ENCODE measurements at places on chromosomes 4 and X.

DNA sequence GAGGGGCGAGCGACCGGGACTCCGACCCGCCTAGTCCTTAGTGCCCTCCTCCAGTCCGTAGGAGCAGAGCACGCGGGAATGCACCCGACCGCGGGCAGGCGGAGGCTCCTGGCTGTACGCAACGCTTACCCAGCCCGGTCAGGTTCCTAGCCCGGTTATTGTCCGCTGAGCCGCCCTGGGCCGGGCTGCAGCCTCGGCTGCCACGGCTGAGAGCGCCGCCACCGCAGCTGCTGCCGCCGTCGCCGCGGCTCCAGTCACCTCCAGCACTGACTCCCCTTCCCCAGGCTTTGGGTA, at the start of gene AMER1:
Gene AMER1, minus strand, starts transcription at position 268 of the 294 bp plus-strand sequence. CDS start 12,422 bp downstream, outside the sequence.
- no peak for DNase-seq

DNA sequence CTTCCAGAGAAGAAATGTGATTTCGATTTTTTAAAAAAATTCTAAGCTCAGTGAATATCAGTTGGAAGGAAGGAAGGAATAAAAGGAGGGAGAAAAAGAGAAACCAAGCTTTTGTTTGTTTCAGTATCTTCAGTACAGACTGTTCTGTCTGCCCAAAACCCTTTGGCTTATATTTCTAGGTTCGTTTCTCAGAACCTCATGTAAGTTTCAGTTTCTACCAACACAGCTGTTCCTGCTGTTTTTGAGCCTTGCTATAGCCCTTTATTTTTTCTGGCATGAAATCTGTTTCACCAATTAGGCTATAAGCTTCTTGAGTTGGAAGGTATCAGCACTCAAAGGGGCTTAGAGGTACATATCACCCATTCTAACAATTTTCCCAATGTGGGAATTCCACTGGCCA, 157.9 kb downstream of the GBA3 start:
- DNase-seq: no peak

DNA sequence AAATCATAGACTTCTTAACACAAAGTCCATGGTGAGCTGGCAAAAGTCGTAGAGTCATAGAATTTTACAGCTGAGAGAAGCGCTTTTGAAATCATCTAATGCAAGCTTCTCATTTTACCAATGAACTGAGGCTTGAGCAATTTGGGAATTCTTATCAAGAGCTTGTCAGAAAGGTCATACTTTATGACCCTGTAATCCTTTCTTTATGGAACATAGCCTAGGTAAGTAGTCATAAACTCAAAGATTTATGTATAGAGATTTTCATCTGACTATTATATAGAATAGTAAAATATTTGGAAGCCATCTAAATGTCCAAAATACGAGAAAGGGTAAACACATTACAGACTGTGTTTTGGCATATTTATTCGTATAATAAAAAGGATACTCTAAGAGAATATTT, 563.5 kb downstream of the PCDH7 start:
- no peak for DNase-seq

DNA sequence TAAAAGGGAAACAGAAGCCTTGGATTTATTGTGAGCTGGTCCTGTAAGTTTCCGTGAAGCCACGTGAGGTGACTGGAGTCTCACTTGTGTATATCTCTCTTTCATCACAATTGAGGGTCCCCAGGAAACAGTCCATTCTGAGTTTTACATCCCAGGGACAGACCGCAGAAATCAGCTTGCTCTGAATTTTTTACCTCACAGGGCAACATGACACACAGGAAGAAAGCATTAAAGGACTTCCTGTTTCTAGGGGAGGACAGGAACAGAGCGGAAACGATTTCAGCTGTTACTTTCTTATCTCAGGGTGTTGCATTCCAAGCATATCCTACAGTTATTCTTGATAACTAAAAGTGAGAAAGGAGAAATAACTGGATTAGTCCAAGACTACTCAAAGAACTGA, 553.5 kb downstream of the TRAM1L1 start:
- DNase-seq: no peak

DNA sequence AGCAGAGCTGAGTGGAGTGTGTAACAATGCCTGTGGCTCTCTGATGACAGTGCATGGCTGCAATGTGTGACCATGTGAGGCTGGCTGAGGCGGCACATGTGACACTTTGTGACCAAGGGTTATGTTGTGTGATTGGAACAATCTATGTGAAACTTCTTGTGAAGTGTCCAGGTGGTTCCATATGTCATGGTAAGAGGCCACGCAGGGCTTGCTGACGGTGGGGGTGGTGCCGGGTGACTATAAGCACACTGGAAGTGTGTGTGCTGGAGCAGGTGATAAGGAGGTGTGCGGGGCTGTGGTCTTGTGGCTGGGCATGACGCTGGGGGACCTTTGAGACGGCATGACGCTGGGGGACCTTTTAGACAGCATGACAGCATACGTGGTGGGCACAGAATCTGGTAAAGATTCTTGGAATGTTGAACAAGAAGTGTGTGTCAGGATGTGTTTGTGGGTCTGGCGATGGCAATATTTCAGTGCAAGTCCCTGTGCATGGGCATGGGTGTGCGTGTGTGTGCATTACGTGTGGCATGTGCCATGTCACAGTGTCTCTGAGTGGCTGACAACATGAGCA, 7.4 kb upstream of the HDAC6 start:
- DNase-seq: no peak

GRCh38 chrX:143461606-143462005, 55.7 kb downstream of the SPANXN3 start:
- DNase-seq: no peak

- DNase-seq: no peak
These were observed 283.6 kb downstream of the ARHGAP10 start for GRCh38 chr4:148015468-148015867.

Measured in T-helper 22 cell (primary cell).